ENCODE measurements at places on chromosomes 3 and 15.

DNA sequence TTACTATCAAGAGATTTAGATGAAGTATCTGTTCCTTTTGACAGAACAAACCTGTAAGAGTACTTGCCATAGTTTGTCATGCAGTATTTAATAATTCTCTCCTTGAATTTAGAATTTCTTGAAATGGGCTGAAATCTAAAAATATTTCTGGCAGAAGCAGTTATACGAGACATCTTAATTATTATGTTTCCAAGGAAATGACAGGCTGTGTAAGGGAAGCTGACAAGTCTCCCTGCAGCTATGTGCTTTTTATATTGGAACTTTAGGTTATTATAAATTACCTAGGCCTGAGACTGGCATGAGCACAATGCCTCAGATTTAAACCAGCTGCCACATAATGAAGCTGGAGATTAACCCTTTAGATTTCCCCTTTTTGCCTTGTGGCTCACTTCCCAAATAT, 365.0 kb upstream of the EPHA6 start:
- DNase-seq = no peak

DNA sequence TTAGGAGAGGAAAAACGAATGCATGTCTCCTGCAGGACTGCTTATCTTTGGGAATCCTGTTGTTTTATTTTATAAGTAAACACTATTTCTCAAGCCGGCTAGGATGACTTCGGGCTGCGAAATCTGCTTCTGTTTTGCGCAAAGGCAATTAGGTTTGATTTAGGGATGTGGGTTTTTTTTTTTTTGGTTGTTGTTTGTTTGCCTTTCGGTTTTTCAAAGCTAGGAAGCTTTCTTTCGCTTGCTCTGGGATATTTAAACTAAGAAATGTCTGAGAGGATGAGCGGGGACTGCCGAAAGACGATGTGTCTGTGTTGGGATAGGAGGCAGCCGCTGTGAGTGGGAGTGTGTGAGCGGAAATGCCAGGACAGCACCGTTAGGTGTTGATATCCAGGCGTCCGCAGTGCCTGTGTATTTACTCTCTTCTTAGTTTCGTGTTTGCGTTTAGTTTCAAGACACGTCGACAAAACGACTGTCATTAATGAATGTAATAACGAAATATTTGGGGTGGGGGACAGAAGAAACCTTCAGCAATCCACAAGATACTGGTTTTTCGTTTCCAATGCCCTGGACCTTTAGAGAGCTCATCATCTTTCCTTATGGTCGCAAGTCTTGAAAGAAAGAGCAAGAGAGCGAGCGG, 604 bp downstream of the ISL2 start:
- DNase-seq = no peak

DNA sequence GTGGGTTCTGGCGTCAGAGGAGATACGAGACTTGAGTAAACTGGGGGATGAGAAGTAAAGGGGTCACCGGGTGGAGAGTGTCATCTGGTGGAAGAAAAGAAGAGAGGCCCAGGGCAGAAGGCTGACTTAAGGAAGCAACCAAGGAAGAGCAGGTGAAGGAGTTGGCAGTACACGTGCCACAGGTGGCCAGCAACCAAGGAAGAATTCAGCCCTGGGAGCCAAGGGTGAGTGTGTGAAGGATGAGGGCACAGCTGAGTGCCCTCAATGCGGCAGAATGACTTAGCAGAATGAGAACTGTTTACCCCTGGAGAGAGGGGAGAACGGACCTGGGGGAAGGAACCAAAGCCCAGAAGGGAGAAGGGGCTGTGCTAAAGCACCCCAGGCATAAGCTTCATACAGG, 71.3 kb downstream of the WHAMM start:
- no peak for DNase-seq

- DNase-seq = peak; percentile 85
Observed at GRCh38 chr3:112561484-112561733, 353 bp downstream of the ATG3 start.

GRCh38 chr3:181771120-181771519, 59.4 kb downstream of the SOX2 start:
- DNase-seq = no peak

DNA sequence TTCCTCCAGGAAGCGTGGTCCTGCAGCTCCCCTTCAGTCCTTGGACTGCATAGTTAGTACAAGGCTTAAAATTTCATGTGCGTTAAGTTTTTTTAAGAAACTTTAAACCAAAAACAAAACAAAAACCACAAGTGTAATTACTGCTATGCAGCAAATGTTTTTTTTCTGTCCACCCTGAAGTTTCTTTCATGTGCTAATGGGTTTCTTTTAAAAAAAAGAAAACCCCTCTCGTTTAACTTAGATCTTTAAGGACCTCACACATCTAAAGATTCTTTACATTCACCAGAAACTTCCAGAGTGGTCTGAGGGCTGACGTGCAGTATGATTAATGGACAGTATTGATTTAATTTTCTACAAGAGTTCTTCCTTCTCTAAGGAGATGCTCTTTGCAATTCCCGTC, 72.0 kb upstream of the PYGO1 start:
- DNase-seq = no peak

- DNase-seq = no peak
Observed at GRCh38 chr3:77321646-77322045, 281.7 kb downstream of the ROBO2 start.

- no peak for DNase-seq
Observed at GRCh38 chr3:53146319-53146891, 14.6 kb upstream of the PRKCD start.

DNA sequence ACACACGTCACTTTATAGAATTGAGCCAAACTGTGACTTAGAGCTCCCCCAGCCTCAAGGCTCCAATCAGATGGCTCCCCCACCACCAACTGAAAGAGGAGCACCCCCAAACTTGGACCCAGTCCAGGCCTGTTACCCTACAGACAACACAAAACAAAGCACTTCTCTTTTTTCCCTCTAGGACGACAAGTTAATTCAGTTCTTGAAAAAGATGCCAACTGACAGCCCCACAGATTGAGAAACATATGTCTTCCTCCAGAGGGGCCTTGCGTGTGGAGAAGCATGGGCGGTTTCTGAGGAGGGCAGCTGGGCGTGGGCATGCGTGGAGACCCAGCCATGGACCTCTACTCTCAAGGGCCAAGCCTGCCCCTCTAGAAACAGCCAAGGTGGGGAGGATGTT, 229.5 kb downstream of the SHQ1 start:
- DNase-seq = no peak

DNA sequence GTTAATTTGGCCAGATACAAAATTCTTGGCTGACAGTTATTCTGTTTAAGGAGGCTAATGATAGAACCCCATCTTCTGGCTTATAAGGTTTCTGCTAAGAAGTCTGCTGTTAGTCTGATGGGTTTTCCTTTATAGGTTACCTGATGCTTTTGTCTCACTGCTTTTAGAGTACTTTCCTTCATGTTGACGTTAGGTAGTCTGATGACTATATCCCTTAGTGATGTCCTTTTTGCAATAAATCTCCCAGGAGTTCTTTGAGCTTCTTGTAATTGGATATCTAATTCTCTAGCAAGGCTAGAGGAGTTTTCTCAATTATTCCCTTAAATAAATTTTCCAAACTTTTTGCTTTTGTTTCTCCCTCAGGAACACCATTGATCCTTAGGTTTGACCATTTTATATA, 114.1 kb upstream of the CDIN1 start:
- no peak for DNase-seq

- DNase-seq = no peak
Observed at GRCh38 chr3:179513862-179514261, 48.9 kb upstream of the ACTL6A start.

GRCh38 chr3:114329823-114330222, 36.0 kb downstream of the TIGIT start:
- DNase-seq = no peak

GRCh38 chr15:50971115-50971514, 62.6 kb downstream of the AP4E1 start:
- no peak for DNase-seq

DNA sequence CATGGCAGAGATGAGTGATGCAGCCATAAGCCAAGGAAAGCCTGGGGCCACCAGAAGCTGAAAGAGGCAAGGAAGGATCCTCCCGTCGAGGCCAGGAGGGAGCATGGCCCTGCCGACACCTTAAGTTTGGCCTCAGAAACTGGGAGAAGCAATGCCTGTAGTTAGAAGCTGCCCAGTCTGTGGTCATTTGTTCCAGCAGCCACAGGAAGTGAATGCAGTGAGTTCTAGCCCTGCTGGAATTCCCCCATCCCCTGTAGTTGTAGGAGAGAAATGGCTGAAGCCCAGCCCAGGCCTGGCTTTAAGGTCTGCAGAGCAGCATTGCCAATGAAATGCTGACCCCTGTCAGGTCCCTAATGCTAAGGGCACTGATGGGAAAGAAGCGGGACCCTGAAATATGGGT, 12.2 kb upstream of the CHSY1 start:
- no peak for DNase-seq

DNA sequence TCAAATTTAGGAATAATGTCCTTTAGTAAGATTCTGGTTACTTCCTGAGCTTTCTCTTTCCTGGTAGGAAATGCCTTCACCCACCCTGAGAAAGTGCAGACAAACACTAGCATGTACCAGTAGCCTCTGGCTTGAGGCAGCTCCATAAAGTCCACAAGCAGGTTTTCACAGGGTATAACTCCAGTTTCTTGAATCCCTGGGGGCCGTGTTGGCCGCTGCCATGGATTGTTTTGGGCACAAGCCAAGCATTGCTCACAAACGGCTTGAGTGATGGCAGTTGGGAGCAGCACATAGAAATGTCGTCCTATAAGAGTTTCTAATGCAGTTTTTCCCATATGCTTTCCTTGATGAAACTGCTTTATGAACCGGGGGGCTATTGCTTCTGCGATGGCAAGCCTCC, 164.1 kb downstream of the STXBP5L start:
- DNase-seq = no peak

- DNase-seq = no peak
Observed at GRCh38 chr15:85329561-85330422, 50.6 kb upstream of the AKAP13 start.

GRCh38 chr3:46297658-46298423, 55.6 kb downstream of the CCR3 start:
- no peak for DNase-seq

DNA sequence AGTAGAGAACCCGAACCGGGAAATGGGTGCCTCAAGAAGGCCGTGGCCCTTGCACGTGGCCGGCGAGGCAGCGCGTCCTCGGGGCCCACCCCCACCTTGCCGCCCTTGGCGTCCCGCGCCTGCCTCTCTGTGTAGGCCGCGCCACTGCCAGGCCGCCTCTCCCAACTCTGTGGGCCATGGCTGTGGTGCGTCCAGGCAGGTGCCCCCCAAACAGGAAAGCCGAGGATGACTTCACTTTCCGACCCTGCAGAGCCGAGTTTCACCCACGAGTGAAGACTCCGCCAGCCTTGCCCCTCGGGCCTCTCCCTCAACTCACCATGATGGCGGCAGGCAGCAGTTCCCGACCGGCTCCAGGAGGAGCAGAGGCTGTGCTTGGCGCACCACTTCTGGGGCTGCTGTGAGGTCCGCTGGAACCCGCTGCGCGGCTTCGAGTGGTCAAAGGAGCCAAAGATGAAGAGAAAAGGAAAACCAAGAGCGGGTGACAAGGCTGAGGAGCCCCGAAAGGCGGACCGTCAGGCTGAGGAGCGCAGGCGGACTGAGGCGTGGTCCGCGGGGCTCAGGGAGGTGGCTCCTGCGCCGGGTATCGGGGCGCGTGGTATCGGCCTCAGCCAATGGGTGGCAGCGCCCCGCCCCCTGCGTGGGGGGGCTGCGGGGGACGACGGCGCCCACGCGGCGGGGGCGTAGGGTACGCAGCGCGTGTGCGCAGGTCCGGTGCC, at the start of gene DAZL:
Gene DAZL (minus strand): TSS at position 537 of the 716 bp plus-strand sequence. CDS start 218 bp downstream, at position 319.
- no peak for DNase-seq

DNA sequence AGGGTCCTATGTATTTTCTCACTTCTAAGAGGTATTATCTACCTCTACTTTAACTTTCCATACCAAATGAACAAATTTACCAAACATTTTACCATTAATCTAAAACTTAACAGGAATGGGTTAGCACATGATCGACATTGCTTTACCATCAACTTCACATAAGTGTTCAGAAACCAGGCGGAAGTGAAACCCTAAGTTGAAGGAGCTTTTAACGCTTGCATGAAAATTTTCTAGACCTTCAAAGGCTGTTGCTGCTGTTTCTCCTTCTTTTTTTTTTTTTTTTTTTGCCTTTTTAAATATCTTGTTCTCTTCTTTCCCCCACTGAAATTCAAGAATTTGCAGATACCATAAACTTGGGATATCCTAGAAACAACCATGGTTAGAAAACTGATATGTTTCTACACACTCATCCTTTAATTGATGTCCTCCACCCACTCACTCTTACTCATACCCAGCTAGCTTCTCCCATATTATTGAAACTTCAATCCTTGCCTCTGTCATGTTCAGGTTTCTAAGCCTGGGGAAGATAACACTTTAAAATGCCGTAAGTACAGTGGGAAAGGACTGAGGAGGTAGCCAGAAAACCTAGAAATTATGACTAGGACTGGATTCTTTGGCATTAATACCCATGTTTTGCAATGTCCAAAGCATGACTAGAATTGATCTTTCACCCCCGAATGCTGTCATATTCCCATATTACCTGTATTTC, 24.7 kb downstream of the MYO5A start:
- no peak for DNase-seq

GRCh38 chr15:100383302-100384107, 41.7 kb upstream of the ADAMTS17 start:
- no peak for DNase-seq

DNA sequence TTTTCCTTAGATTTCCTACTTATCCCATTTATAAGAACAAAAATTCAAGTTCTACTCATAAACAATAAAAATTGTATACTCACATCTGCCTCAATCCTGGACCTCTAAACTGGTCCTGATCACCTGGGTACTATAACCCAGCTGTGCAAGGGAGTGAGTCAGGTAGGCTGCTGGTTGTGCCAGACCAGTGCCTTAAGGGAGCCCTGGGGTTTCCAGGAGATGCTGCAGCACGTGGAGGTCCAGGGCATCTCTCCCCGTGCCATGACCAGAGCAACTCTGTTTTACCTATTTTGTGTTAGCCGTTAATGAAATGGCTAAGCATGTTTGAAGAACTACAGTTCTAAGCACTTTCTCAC, 140.2 kb upstream of the TRIM42 start:
- no peak for DNase-seq

DNA sequence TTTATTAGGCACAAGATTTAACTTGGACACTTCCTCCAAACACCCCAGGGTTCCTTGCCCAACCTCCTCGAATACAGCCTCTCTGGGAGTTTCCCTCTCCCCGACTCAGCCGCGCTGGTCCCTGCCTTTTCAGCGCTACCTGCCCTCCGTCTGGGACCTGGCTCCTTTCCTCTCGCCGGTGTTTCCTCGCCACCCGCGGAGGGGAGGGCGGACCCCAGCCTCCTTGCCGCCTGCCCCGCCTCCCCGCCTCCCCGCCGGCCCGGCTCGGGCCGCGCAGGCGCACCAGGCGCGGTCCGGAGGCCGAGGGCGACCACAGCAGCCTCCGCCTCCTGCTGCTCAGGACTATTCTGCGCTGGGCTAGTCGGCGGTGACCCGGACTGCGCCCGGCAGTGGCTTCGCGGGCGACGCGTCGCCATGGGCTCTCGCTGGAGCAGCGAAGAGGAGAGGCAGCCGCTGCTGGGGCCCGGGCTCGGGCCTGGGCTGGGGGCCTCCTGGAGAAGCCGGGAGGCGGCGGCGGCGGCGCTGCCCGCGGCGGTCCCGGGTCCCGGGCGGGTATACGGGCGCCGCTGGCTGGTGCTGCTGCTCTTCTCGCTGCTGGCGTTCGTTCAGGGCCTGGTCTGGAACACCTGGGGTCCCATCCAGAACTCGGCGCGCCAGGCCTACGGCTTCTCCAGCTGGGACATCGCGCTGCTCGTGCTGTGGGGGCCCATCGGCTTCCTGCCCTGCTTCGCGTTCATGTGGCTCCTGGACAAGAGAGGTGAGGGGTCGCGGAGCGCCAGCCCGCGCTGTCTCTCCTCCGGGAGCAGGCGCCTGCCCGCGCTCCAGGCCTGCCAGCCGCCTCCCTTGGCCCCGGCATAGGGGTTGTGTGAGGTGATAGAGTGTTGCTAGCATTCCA, at the start of gene SLC49A4:
Gene SLC49A4 (plus strand): TSS at position 291 of the 895 bp plus-strand sequence. CDS start 124 bp downstream, at position 415.
- no peak for DNase-seq

GRCh38 chr3:127206611-127207516, 13.9 kb downstream of the PRR23E start:
- DNase-seq = no peak
